Hepatocyte (in vitro differentiated cells): ENCODE measurements at places on chromosomes 13 and 19. TPM values are rescaled to one million over a fixed set of nuclear protein-coding genes. Genes with fewer than 3 reads are reported as not detected.

GRCh38 chr13:74839656-74840055, 642.3 kb downstream of the TBC1D4 start:
- no peaks in the 10 kb centered on the region for H3K27me3 ChIP-seq
- no peaks in the 10 kb centered on the region for H3K4me1 ChIP-seq
- H3K36me3 ChIP-seq = no peaks in the 10 kb centered on the region
- no peak for DNase-seq
- H3K4me3 ChIP-seq = no peak overlapping the region
- no peak overlapping the region for H3K27ac ChIP-seq

DNA sequence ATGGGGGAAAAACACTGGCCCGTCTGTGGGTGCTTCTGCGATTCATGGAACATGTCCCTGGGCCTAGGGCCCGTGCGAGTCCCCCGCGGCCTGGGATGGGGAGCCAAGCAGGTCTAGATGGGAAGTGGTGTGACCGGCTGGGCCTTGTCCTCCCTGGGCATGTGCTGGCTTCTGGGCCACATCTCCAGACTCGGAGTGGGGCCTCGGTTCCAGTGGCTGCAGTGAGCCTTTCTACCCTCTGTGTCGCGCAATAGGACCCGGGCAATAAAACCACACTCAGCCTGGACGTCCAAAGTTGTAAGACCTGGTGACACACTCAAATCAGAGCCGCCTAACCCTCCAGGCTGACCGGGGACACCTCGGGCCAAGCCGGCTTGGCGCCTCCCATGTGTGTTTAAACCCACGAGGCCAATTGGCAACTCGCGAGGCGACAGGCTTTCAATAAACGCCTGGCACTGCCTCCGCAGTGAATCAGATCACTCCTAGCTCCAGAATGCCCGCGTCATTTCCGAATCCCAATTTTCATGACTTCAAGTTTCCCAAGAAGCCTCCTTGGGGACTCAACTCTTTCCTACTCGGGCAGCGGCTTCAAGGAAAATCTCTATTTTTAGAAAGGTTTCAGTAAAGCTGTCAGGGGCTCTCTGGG, 57.3 kb downstream of the KLF2 start:
- H3K36me3 ChIP-seq = no peaks in the 10 kb centered on the region
- no peaks in the 10 kb centered on the region for H3K27me3 ChIP-seq
- DNase-seq = no peak
- no peak overlapping the region for H3K4me3 ChIP-seq

DNA sequence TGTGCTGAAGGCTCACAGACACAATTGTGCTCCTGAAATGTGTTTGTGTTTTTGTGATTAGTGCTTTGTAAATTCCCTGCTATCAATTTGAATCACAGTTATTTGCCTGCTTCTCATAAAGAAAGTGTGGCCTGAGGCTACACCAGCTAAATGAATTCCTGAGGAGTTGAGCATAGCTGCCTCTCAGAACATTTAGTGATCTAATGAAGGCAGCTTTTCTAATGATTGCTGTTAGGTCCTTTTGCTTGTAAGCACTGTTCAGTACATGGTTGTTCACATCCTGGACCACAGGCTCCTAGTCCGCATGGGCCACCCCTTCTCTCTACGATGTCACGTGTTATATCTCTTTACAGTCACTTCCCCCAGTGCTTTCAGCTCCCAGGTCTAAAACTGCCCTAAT, 238.2 kb downstream of the B3GLCT start:
- no peak overlapping the region for H3K4me3 ChIP-seq
- no peak overlapping the region for H3K27ac ChIP-seq
- peaks cover 6% of the 10 kb centered on the region for H3K27me3 ChIP-seq
- H3K36me3 ChIP-seq = no peaks in the 10 kb centered on the region
- no peaks in the 10 kb centered on the region for H3K4me1 ChIP-seq

GRCh38 chr13:23505007-23505406, 65.2 kb upstream of the TNFRSF19 start:
- H3K4me3 ChIP-seq = no peak overlapping the region
- no peak for DNase-seq
- no peaks in the 10 kb centered on the region for H3K36me3 ChIP-seq

- DNase-seq = no peak
- H3K4me3 ChIP-seq = no peak overlapping the region
- peak overlapping the region; percentile 39 for H3K27ac ChIP-seq
- peaks cover 8% of the 10 kb centered on the region for H3K4me1 ChIP-seq
Observed at GRCh38 chr13:47111499-47111898, 214.6 kb upstream of the HTR2A start.

- H3K4me1 ChIP-seq = peaks cover 11% of the 10 kb centered on the region
- no peaks in the 10 kb centered on the region for H3K36me3 ChIP-seq
- DNase-seq = peak; percentile 97
- peak within 1 kb of the TSS; percentile 97 for H3K27ac ChIP-seq
Observed at GRCh38 chr13:21176215-21176981, at the start of the genes MRPL57 and SKA3. Gene MRPL57 (plus strand): TSS chr13:21176658. CDS start chr13:21176917, 259 bp downstream. Gene SKA3 (minus strand): TSS chr13:21176552. CDS start chr13:21176477, 75 bp downstream.

GRCh38 chr19:33438987-33439781, 65.7 kb downstream of the CEBPG start:
- H3K27me3 ChIP-seq = no peaks in the 10 kb centered on the region
- no peak for DNase-seq
- peaks cover 14% of the 10 kb centered on the region for H3K4me1 ChIP-seq
- H3K36me3 ChIP-seq = no peaks in the 10 kb centered on the region
- H3K4me3 ChIP-seq = no peak overlapping the region

DNA sequence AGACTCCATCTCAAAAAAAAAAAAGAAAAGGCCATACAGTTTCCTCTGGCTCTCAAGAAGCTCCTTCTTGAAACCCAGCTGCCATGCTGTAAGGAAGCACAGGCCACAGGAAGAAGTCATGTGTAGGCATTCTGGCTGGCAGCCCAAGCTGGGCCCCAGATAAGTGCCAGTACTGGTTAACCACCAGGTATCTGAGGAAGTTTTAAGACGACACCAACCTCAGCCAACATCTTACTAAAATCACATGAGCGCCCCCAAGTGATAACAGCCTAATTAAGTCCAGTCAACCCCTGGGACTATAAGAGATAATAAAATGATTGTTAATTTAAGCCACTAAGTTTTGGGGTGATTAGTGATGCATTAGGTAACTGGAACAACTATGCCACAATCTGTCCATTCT, 27.4 kb upstream of the AKT2 start:
- no peaks in the 10 kb centered on the region for H3K36me3 ChIP-seq
- no peak for DNase-seq
- no peak overlapping the region for H3K27ac ChIP-seq
- H3K4me3 ChIP-seq = no peak overlapping the region
- no peaks in the 10 kb centered on the region for H3K4me1 ChIP-seq
- H3K27me3 ChIP-seq = no peaks in the 10 kb centered on the region

ZNF345 gene
- 5.8 and 6.0 TPM in 2 replicates for polyA plus RNA-seq

C13orf42 gene
- polyA plus RNA-seq = not detected in 2 replicates

CEACAM19 gene
- polyA plus RNA-seq = 4.9 and 5.6 TPM in 2 replicates

MAB21L1 gene
- polyA plus RNA-seq = 9.9 and 10.6 TPM in 2 replicates
